ENCODE measurements at places on chromosomes 12 and 14.

DNA sequence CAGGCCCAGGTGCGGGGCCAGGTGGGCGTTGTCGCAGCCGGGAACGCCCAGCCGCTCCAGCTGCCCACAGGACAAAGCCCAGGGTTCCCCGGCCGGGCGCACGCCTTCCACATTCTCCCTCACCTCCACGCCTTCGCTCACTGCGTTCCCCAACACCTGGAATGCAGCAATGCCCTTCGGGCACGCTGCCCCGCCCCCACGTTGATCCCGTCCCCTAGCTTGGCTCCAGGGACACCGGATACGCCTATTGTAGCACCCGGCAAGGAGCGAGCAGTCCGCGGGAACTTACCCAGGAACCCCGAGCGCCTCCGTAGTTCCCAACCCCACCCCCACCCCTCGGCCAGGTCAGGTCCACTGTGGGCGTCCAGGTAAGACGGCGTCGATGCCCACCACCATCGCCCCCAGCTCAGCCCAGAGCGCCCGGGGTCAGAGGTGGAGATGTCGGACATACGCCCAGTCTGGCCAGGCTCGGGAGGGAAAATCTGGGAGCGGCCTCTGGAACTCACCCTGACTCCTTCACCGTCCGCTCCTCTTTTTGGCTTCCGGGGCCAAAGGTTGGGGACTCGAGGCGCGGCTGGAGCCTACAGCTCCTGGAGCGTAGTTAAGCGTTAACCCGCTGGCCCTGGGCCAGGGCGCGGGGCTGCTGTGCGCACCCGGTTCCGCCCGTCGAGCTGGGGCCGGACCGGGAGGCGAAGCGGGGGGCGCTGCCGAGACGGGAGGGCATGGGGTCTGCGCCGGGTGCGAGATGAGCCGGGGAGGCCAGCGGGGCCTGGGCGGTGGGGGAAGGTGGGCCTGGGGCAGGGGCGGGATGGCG lies 594 bp upstream of the CEP170B start:
- DNase-seq = no peak

DNA sequence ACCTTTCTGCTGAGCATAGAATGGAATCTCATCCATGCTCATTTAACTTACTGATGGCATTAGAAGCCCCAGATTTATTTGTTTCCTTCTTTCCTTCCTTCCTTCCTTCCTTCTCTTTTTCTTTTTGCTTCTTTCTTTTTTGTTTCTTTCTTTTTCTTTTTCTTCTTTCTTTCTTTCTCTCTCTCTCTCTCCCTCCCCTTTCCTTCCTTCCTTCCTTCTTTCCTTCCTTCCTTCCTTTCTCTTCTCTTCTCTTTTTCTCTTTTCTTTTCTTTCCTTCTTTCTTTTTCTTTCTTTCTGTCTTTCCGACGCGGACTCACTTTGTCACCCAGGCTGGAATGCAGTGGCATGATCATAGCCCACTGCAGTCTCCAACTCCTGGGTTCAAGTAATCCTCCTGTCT lies 55.9 kb downstream of the C12orf75 start:
- DNase-seq = no peak

DNA sequence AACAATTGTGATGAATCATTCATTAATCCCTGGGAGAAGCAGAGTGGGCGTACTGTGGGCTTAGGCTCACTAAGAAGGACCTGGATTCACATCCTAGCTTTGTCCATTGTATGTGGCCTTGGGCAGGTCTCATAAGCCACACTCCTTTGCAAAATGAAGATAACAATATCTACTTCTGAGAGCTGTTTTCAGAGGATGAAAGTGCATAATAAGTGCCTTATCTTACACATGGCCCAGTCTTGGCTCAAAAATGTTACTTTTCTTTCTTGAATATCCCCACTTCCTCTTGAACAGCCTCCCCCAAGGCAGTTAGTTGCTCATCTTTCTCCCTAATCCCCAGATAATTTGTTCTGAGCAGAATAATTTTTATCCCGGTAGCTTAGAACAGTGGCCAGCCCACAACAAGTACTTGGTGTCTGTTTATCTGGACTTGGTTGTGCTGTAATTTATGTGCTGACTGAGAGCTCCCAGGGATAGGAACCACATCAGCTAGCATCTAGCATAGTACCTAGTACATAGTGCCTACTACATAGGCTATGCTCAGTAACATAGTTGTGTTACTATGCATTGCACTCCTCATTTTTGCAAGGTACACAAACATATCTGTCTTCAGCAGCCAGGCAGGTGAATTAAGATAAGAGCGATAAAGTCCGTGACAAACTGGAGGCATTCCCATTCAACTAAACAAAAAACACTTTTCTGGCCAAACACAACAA lies 61.7 kb upstream of the NUDT4 start:
- DNase-seq = no peak

DNA sequence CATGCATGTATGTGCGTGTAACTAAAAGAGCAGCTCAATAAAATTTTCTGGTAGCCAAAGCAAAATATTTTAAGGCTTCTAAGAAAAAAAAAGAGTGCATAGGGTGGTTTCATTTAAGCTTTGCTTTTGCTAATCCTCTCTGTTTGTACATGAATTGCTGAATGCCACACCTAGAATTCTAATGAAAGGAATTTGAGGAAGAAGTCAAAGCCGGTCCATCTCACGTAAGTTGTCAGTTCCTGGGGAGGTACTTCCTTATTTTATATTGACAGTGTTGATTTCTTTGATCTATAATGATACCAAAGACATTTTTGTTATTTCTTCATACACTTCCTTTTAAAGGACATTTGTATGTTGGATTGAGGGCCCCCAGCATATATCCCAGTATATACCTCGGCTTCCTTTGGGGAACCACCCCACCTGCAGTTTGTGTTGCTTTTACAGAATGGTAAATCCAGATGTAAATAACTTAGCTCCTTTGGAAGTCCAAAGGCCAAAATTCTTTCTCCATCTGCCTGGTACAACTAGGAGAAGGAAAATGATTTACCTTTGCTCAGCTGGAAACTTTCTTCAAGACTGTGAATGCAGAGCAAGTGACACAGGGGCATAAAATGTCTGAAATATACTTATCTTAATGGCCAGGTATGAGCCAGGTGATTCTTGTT lies 420.9 kb upstream of the ATP2B1 start:
- DNase-seq = no peak

DNA sequence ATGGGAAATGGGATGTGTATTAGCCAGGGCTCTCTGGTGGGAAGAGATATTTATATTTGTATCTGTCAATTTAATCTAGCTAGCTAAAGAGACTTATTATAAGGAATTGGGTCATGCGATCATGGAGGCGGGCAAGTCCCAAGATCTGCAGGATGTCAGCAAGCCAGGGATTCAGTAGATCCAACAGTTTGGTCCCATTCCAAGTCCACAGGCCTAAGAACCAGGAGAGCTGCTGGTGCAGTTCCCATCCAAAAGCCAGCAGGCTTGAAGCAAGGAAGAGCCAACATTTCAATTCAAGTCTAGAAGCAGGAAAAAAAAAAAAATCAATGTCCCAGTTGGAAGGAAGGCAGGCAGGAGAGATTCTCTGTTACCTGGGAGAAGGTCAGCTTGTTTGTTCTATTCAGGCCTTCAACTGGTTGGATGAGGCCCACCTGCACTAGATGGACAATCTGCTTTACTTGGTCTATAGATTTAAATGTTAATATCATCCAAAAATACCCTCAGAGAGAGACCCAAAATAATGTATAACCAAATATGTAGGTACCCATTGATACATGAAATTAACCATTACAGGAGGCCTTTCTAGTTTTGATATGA lies 60.7 kb upstream of the BCAT1 start:
- no peak for DNase-seq

All from activated CD4-positive, alpha-beta T cell treated with anti-CD3 and anti-CD28 coated beads for 1 hour (primary cell).